Stimulated activated naive CD4-positive, alpha-beta T cell treated with Interleukin-2 at 50 U/mL for 16 hours (primary cell): ENCODE measurements at places on chromosomes 6 and 20.
A peak's percentile ranks its signal among the peaks of the same experiment; 100 is the strongest.

- no peak for DNase-seq
These were observed 2.8 kb downstream of the PBX2 start for GRCh38 chr6:32187009-32187709.

GRCh38 chr6:96925290-96925687 is 761 bp downstream of the KLHL32 start:
- no peak for DNase-seq

- DNase-seq: no peak
These were observed 165.1 kb downstream of the CDKAL1 start for GRCh38 chr6:20699402-20699801.

GRCh38 chr6:34531580-34532201 is 24.4 kb downstream of the SPDEF start:
- no peak for DNase-seq

GRCh38 chr6:132147530-132148011 is 196.4 kb upstream of the CCN2 start:
- no peak for DNase-seq

DNA sequence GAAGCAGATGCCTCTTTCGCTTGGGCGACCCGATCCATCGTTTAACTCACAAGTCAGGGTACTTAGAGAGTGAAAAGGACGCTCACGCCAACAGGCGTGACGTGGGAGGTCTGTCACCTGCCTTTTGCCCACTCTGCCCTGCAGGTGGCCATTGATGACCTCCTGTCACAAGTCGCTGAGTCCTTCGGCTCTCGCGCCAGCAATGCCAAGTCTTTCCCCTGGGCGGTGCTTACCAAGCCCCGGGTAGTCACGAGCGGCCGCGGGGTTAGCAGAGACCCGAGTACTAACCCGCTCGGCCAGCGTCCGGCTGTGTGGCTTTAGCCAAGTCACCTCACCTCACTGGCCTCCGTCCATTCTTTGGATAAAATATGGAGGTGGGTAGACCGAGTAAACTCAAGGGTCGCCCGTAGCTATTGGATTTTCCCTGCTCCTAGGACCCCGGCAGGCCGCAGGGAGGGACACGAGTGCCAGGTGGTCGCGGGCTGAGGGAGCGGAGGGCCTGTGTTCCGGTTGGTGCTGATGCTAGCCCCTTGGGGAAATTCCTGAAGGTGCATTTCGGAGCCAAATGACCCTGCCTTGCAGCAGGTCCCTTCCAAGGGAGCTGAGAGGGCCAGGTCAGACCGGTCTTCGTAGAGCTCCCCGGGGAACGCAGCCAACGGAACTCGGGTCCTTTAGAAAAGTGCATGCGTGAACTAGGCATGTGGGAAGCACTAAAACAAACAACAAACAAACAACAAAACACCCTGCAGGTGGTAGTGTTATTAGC is 668 bp downstream of the PKIB start:
- DNase-seq: peak; percentile 0

DNA sequence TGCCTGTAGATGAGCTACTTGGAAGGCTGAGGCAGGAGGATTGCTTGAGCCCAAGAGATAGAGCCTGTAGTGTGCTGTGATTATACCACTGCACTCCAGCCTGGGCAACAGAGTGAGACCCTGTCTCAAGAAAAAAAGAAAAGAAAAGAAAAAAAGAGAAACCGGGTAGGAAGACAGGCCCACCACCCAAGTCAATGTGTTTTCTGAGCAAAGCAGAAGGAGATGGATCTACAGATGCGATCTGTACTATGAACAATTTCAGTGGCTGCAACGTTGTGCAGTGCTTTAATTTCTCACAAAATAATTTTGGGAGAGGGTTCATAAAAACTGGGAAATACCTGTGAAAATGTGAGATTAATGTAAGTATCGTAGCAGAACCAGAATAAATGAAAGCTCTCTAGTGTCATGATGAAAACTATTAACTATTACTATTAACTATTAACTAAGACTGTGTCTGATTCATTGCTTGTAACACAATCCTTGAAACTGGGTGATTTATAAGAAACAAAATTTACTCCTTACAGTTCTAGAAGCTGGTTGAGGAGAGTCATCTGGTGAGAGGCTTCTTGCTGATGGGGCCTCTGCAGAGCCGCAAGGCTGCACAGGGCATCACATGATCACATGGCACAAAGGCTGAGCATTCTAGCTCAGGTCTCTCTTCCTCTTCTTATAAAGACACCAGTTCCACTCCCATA is 233.1 kb upstream of the ZNF217 start:
- no peak for DNase-seq

DNA sequence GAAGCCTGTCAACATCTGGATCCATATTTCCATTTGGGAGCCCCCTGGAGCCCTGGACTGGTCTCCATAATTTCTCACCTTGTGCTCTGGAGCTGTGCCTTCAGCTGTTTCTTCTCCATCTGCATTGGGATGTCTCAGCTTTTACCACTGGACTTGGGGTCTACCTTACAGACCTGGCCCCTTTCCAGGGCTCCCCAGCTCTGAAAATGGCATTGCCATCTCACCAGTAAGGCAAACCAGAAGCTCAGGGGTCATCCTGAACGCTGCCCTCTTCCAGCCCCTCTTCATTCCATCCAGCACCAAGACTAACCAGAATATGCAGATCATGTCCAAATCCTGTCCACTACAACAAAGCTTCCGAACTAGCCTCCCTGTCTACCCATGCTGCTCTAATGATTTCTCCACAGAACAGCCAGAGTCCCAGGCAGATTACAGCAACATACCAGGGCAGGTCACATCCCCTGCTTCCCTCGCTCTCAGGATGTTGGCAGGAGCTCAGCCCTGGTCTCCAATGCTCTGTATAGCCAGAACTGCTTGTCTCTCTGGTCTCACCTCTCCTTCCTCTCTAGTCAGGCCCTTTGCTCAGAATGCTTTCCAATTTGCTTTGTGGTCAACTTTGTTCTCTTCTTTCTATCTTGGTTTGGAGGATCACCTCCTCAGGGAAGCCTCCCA is 17.7 kb upstream of the NNAT start:
- no peak for DNase-seq
